Subcutaneous preadipocyte (primary cell): ENCODE measurements at places on chromosomes 16 and 17. TPM values are rescaled to one million over a fixed set of nuclear protein-coding genes. Genes with fewer than 3 reads are reported as not detected.

Gene SNX20
- total RNA-seq = not detected in 2 replicates

Gene KIF18B
- 5.9 and 13.5 TPM in 2 replicates for total RNA-seq

Gene HSD11B2
- total RNA-seq = 0.59 TPM in 1 of 2 replicates, not detected in the other

Gene CTRB2
- not detected in 2 replicates for total RNA-seq

Gene KRT222
- 0.20 and 0.37 TPM in 2 replicates for total RNA-seq

Gene PER1
- 27.2 and 38.1 TPM in 2 replicates for total RNA-seq

Gene PPP1R27
- total RNA-seq = not detected in 2 replicates

Gene ITGA2B
- total RNA-seq = under 0.01 TPM in 1 of 2 replicates, not detected in the other

Gene NPIPA3
- total RNA-seq = 0.73 TPM in 1 of 2 replicates, not detected in the other

Gene COL1A1
- 577 and 1,334 TPM in 2 replicates for total RNA-seq

Gene SGSM2
- 24.3 and 25.8 TPM in 2 replicates for total RNA-seq

Gene GP1BA
- not detected in 2 replicates for total RNA-seq

Gene EIF1
- 55.1 and 55.7 TPM in 2 replicates for total RNA-seq

Gene DDX5
- 217 and 245 TPM in 2 replicates for total RNA-seq

Gene SMPD3
- under 0.01 TPM in 1 of 2 replicates, not detected in the other for total RNA-seq

Gene CES5A
- total RNA-seq = not detected in 2 replicates

Gene CCL14
- not detected in 2 replicates for total RNA-seq

Gene ABI3
- total RNA-seq = under 0.01 and 0.59 TPM in 2 replicates

Gene ASGR1
- under 0.01 and 0.39 TPM in 2 replicates for total RNA-seq

Gene TBC1D3G
- total RNA-seq = not detected in 2 replicates

Gene ADCY9
- total RNA-seq = 22.0 and 27.8 TPM in 2 replicates

Gene CCL16
- total RNA-seq = not detected in 2 replicates

Gene ACADVL
- total RNA-seq = 194 and 236 TPM in 2 replicates
